ENCODE measurements at places on chromosomes 7 and 10.

DNA sequence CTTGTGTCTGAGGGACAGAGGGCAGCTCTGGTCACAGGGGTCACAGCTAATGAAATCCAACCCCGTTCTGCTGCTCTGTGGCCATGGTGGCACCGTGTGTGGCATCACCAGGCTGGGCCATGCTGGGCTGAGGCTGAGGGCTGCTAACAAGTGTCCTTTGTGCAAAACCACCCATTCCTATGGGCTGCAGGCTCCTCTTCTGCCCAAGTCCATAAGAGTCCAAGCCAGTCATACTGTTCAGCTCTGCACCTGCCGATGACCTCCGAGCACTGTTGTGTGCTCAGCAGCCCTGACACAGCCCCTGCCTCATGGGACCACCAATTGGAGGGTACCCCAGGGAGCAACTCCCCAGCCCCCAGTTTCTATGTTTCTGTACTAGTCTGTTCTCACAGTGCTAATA, 133.1 kb downstream of the WDR11 start:
- no peak for DNase-seq

GRCh38 chr7:77855371-77856083, 57.0 kb downstream of the PHTF2 start:
- DNase-seq: no peak

GRCh38 chr7:114630201-114630990, 215.8 kb downstream of the FOXP2 start:
- no peak for DNase-seq

DNA sequence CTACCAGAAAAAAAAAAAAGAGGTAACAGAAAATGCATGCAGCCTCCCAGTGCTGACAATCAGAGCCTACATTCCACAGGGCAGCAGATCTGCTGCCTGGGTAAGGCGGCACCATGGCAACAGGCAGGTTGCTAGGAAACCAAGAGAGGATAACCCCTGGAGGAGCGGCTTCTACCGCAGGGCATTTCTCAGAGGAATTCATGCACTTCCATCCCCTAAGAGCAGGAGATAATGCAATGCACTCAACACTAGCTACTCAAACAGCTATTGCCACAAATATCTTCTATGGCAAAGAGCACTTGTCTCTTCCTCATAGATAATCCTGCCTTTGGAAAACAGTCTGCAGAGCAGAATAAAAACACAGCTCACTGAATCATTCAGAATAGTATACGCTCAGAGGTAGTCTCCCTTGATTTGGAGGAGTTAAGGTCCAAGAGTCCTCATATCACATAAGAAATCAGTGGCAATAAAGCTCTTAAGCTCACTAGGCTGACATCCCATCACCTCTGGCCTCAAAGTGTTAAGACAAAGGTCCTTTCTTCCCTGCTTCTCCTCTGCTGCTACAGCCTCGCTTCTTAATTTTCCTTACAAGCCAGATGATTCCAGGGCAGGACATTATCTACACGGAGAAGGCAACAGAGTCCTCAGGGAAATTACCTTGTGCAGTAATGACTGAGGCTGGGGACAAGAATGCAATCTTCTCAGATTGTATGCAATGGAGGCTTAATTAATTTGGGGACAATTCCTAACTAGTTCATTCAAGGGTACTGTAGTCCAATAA, 10.7 kb downstream of the PSAP start:
- DNase-seq: no peak

DNA sequence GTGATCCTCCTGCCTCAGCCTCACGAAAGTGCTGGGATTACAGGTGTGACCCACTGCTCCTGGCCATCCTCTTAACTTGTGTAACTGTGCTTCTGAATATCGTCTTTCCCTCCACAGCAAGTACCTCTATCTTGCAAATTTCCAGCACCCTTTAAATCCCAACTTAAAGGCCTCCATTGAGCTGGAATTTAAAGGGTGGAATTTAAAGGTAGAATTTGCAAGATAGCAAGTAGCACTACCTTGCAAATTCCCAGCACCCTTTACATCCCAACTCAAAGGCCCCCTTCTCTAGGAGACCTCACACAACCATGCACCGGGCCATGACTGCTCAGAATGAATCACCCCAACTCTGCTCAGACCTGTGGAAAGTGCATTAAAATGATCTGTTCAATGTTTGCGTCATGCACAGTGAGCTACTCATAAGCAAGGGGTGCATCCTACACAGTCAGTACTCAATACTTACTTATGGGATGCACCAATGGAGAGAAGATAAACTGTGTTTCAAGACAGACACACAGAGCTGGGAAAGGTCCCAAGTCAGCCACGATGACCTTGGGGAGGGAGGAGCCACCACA, 17.8 kb upstream of the SDK1 start:
- no peak for DNase-seq

DNA sequence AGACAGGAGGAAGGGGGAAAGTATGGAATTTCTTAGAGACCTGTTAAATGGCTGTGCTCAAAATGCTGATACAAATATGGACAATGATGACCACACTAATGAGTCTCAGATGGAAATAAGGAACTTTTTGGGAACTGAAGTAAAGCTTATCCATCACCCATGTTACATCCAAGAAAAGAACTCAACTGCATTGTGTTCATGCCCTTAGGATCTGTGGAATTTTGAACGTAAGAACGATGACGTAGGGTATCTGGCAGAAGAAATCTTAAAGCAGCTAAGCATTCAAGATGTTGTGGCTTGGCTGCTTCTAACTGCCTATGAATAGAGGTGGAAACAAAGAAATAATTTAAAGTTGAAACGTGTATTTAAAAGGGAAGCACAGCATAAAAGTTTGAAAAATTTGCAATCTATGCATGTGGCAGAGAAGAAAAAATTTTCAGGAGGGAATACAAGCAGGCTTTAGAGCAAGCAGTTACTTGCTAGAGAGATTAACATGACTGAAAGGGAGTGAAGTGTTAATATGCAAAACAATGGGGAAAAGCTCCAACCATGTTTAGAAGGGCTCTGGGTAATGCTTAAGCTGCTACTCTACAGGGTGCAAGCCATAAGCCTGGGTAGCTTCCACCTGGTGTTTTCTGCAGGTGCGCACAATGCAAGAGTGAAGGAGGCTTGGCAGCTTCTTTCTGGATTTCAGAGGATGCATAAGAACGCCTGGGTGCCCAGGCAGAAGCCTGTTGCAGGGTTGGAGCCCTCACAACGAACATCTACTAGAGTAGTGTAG, 499.7 kb upstream of the SEMA3D start:
- DNase-seq: no peak

GRCh38 chr10:69465457-69466157, 14.3 kb downstream of the TSPAN15 start:
- DNase-seq: no peak

DNA sequence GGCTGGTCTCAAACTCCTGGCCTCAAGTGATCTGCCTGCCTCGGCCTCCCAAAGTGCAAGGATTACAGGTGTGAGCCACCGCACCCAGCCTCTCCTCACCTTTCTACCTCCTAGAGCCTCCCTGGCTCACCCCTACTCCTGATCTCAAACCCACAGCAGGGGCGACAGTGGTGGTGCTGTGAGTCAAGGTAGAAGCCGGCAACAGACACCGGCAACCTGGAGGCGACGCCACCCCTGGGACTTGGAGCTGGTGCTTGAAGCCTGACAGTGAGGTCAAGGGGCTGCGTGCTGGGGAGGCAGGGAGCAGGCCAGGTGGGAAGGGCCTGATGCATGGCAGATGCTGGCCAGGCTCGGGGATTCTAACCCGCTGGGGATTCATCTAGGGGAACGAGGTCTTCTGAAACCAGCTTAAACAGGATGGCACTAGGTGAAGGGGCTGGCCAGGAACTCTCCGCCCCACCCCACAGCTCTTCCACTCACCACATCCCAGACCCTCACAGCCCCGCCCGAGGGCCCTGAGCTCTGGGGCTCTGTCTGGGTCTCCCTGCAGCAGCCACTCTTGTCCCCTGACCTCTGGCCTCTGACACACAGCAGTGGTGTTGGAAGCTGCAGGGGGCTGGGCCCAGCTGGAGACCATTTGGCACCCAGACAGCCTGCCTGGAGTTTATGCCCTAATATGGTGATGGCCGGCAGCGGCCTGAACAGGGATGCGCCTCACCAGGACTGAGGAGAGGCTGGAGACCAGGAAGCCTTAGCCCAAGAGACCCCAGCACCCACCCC, 16.4 kb downstream of the KCNH2 start:
- no peak for DNase-seq

GRCh38 chr10:90906596-90906995, 14.3 kb downstream of the ANKRD1 start:
- no peak for DNase-seq
